EH (cell line): ENCODE measurements at places on chromosomes 6 and 20.
A peak's percentile ranks its signal among the peaks of the same experiment; 100 is the strongest.

DNA sequence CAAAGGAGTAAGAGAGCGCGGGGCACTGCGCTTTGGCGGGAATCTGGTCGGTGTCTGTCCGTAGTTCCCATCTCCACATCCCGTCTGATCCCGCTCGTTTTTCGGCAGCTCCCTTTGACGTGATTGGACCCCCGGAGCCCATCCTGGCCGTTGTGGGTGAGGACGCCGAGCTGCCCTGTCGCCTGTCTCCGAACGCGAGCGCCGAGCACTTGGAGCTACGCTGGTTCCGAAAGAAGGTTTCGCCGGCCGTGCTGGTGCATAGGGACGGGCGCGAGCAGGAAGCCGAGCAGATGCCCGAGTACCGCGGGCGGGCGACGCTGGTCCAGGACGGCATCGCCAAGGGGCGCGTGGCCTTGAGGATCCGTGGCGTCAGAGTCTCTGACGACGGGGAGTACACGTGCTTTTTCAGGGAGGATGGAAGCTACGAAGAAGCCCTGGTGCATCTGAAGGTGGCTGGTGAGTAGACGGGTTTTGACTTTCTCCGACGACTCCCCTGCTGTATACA lies 1.4 kb downstream of the BTN1A1 start:
- peak; percentile 8 for DNase-seq

GRCh38 chr6:5116243-5116991 lies 31.3 kb downstream of the PPP1R3G start:
- DNase-seq = no peak

DNA sequence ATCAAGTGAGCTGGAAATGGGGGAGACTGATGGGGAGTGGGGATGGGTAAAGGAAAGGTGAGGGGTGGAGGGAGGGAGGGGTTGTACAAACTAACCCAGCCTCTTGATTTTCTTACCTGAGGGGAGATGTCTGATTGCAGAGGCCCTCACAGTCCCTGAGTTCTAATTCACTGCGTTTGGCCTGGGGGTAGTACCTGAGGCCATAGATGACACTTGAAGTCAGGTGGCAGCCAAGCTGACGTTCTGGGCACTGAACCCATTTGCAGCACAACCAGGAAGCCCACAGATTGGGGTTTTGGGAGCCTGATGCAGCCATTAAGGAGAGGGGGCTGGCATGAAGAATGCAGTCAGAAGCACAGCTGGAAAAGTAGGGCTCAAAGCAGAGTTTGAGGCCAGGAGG lies 153.8 kb upstream of the DTNBP1 start:
- DNase-seq = no peak

GRCh38 chr20:45117581-45117980 lies 2.6 kb upstream of the WFDC5 start:
- no peak for DNase-seq

DNA sequence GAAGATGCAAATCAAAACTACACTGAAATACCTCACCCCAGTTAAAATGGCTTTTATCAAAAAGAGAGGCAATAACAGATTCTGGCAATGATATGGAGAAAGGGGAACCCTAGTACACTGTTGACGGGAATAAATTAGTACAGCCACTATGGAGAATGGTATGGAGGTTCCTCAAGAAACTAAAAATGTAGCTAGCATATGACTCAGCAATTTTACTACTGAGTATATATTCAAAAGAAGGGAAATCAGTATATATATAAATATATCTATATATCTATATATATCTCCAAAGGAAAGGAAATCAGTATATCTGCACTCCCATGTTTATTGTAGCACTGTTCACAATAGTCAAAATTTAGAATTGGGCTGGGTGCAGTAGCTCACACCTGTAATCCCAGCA lies 113.9 kb downstream of the KLHL32 start:
- no peak for DNase-seq

DNA sequence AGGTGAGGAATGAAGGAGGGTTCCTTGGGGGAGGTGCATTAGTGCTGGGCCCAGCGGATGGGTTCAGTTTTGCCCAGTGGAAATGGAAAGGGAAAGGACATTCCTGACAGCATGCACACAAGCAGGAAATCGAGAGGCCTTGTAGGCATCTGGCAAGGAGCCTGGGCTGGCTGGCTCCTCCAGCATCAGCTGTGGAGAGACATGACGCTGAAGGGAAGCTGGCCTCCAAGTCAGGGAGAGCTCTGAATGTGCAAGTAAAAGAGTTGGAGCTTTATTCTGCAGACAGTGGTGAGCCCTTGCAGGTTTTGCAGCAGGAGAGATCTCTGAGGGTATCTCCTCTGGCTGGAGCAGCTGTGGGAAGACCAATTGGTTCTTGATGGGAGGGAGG lies 154.3 kb downstream of the MRPL14 start:
- peak; percentile 96 for DNase-seq

- DNase-seq = no peak
Measured at GRCh38 chr20:57756213-57756612, 46.4 kb upstream of the PMEPA1 start.

DNA sequence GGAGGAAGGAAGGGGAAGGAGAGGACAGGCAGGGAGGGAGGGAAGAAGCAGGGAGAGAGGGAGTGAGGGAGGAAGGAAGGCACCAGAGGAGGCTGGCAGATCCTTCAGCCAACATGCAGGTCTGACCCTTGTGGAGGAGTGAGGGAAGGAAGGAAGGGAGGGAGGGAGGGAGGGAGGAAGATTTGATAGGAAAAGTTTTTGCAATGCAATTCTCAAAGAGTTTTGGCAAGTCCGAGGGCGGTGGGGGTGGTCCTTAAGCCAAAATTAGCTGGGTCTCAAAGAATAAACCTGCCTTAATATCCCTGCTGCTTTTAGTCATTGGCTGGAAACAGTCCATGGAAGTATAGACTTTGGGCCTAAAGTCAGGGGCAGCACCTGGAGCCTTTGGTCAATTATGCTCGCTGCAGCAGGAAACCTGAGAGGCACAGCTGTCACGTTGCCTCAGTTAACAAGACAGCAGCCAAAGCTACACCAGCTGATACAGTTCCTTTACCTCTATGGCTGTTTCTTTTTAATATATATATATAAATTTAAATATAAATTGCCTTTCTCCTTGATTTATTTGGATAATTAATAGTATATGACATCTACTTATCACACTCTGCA lies 115.7 kb upstream of the RALGAPA2 start:
- no peak for DNase-seq

DNA sequence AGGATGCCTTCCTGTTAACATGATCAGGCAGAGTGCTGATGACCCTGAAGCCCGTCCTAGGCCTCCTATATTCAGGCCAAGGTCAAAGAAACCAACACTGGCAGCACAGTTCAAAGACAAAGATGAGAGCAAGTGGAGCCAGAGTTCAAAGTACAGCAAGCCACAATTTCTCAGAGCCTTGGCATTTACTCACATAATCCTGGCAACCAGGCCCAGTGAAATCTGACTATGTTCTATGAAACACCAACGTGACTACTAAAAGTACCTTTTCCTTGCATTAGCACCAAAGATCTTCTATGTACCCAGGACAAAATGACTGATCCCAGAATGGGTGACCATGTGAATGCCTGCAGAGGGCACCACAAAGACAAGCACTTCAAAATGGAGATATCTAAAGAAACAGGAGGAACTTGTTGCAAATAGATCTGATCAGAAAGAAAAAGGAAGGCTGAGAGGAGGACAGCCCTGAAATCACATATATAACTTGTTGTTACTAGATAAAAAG lies 3.9 kb downstream of the NFS1 start:
- no peak for DNase-seq

DNA sequence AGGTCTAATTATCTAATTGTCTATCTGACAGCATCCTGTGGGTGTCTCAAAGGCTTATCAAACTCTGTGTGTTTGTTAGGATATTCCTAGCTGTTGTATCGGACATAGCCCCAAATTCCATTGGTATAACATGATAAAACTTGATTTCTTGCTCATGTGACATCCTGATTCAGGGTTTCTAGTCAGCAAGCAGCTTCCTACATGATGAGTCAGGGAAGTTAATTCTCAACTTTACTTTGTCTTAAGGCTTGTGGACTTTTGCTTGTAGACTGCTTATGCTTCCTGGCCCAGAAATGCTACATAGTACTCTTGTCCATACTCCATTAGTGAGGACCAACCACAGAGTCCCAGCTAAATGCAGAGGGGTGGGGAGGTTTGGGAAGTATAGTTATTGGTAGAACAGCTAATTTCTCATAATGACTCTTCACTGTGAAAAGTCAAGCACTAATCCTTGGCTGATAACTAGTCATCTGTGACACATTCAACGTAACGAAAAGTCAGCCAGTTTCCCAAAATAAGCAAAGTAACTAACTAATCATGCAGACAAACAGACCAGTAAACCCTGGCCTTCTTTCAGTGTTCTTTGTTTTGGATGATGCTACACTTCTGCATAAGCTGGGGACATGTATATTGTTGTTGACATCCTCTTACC lies 25.8 kb downstream of the NKAIN2 start:
- DNase-seq = peak; percentile 5

DNA sequence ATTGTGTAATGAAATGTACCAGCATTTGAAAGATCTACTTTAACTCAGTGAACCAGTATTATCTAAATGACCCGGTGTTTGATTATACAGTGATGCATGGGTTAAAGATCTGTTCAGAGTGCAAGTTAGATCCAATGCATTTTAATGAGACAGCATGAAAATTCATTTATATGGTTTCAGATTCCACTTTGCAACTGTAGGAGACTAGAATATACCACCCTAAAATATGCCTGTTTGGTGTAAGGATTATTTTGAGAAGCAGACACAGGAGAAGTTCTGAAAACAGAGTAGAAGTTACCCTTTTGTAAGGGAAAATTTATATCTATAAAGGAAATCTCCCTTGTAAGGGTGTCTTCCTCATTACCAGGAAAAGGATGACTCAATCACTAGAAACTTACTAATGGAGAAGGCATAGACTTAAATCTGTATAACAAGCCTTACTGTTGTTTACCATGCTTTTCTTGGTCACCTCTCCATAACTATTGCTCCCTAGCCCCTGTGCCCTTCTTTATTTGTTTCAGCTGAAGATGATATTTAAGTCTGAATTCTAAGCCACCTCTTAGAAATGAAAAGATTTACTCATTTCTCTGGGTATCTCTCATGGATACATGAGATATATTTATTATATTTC lies 105.4 kb downstream of the NCOA3 start:
- DNase-seq = peak; percentile 70

- DNase-seq = peak; percentile 76
Measured at GRCh38 chr6:142384519-142385254, 82.9 kb downstream of the ADGRG6 start.

- no peak for DNase-seq
Measured at GRCh38 chr6:33641144-33641543, 20.0 kb downstream of the ITPR3 start.

- peak; percentile 89 for DNase-seq
Measured at GRCh38 chr20:44187772-44188709, 1.1 kb upstream of the JPH2 start.

GRCh38 chr20:18011482-18011881 lies 42.7 kb downstream of the MGME1 start:
- no peak for DNase-seq

DNA sequence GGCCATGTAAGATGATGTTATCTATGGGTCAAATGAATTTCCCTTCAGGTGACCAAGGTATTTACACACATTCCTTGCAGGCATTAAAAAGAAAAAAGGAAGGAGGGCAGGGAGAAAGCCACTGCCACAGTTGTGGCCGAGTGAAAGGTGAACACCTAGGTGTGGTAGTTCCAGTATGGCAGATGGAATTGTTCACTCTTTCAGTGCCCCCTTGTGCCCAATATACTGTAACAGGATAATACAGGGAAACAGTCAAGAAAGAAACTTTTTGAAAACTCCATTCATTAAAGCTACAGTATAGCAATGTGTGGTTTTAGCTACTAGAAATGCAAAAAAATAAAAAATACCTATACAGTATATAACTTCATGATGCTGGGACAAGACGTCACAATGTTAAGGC lies 52.1 kb downstream of the BMP2 start:
- DNase-seq = peak; percentile 1

DNA sequence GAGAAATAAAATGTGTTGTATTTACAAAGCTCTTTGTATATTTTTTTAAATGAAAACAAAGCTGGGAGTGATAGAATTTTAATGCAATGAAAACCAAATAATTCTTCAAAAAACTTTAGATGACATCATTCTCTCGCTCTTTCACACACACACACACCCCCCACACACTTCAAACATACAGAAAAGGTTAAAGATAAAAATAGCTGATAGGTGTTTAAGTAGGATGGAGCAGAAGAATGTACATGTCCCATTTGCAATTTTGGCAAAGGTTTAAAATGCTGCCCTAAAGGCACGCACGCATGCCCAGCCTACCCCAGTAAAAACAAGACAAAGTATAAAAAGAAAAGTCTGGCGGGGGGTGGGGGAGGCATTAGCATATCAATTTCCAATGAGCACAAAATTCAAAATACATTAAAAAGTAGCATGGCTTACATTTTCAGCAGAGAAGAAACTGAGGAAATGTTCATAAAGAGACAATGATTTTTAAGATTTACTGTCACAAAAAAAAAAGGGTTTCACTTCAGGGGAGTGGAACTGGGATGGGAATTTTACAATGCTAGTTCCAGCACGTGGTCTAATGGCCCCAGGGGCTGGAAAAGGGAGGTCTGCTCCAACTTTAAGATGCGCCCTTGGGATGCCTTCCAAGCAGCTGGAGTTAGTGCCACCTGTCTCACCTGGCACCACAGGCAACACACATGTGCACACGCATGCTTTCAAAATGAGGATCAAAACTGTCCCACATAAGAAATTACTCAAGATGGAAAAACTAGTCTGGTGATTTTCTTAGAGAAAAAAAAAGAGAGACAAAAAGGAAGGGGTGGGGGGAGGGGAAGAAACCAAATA lies 55.1 kb upstream of the NFATC2 start:
- no peak for DNase-seq

- no peak for DNase-seq
Measured at GRCh38 chr6:38091613-38092012, 272.1 kb downstream of the ZFAND3 start.

DNA sequence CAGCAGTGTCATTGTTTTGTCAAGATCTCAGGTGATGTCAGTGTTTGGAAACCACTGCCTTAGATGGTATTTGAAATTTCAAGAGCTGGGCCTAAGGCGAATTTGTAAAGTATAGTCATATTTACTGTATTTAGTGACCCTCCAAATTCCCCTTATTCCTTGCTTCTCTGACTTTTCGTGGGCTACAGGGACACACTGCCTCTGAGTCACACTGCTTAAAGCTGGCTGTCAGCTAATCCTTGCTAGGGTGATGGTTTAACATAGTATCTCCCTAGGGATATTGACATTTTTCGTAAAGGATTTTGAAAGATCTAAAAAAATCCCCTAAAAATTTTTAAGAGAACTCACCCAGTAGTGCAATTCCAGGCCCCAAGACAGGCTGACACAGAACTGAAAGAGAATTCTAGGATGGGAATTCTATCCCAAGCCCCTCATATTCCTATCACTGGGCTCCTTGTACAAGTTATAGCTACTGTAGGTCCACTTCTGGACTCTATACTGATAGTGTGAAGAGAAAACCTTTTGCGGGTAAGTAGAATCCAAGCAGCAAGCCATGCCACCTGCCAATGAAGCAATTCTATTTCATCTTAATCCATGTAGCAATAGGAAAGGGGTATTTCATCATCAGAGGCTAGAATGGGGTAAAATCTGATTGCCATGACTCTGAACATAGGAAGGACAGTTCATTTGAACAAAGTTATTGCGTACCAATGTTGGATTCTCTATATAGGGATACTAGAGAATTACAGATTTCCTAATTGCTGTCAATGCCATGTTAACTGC lies 4.3 kb downstream of the BMP6 start:
- DNase-seq = no peak
